Muscle of leg (tissue), 16 donors: ENCODE measurements at places on chromosomes 12 and 14. TPM values are rescaled to one million over a fixed set of nuclear protein-coding genes. Genes with fewer than 3 reads are reported as not detected.

CLEC4C gene
- not detected for total RNA-seq

DNA sequence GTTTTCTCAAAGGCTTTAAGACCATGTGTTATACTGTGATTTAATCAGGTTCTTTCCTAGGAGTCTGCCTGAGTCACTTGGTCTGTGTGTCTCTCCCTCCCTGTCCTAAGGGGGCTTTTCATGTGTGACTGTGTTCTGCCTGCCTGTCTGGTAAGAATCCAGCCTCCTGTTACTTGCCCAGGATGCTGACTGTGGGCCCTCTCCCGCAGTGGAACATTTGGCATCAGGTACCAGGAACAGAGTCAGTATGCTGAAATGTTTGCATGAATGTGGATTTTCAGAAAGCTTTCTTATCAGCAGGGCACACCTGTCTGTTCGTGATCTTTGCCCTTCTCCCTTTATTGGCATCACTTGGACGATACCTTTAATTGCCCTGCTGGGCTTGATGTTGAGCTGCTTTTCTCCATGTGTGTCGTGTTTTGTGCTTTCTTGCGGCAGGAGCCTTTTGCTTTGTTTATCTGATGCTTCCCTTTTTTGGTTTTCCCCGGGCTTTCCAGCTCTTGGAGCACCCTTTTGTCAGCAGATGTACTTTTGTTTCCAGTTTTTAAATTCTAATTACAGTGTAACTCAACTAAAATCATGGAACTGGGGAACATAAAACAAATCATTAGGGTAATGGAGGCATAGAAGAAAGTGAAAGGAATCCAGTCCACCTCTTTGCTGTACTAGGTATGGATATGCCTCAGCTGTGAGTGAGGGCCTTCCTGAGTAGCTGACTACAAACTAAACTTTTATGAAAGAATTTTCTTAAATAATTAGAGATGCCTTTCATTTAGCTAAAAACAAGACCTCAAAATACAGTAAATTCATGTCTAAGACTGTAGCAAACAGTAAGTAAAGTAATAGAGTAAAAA lies 72.5 kb downstream of the TRAF3 start:
- H3K27me3 ChIP-seq = no peaks in the 10 kb centered on the region
- peak; percentile 44 for DNase-seq
- peaks cover 10% of the 10 kb centered on the region for H3K4me1 ChIP-seq
- H3K27ac ChIP-seq = peak overlapping the region; percentile 69
- no peaks in the 10 kb centered on the region for H3K36me3 ChIP-seq

- no peaks in the 10 kb centered on the region for H3K27me3 ChIP-seq
- peak; percentile 72 for DNase-seq
- H3K27ac ChIP-seq = no peak overlapping the region
- no peak overlapping the region for H3K4me3 ChIP-seq
Observed at GRCh38 chr14:22994762-22995275, 12.5 kb upstream of the AJUBA start.

DNA sequence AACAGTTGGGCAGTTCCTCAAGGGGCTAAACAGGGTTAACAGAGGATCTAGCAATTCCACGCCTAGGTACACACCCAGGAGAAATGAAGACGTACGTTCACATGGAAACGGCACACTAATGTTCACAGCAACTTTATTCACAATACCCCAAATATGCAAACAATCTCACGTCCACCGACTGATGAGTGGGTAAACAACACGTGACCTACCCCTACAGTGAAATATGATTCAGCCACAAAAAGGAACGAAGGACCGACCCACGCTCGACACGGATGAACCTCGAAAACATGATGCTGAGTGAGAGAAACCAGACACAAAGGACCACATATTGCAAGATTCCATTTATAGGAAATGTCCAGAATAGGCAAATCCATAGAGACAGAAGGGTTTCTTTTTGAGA lies 112.7 kb downstream of the NCOR2 start:
- peaks cover 59% of the 10 kb centered on the region for H3K36me3 ChIP-seq
- no peaks in the 10 kb centered on the region for H3K27me3 ChIP-seq
- peaks cover 91% of the 10 kb centered on the region for H3K4me1 ChIP-seq
- H3K27ac ChIP-seq = peak overlapping the region; percentile 89

GRCh38 chr14:89308232-89308959 lies 108.6 kb downstream of the FOXN3 start:
- peak; percentile 49 for DNase-seq
- H3K4me3 ChIP-seq = no peak overlapping the region
- H3K27ac ChIP-seq = no peak overlapping the region
- peaks cover 7% of the 10 kb centered on the region for H3K36me3 ChIP-seq

PRB2 gene
- not detected for total RNA-seq

DNA sequence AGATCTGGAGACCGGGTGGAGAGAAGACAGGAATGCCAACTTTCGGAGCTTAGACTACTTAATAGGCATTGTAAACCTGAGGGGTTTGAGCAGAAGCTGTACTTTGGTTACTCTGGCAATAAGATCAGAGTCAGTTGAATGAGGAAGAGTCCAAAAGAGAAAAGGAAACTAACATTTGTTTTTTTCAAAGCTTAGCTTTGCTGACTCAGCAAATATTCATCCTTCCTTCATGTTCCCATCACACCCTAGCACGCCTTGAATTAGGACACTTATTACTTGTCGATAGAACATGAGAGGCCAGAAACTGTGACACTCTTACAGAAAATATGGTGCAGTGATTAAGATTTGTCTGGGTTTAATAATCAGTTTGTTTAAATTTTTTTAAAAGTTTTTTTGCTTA lies 266.9 kb upstream of the ATP2B1 start:
- H3K27ac ChIP-seq = no peak overlapping the region
- H3K36me3 ChIP-seq = no peaks in the 10 kb centered on the region
- DNase-seq = no peak
- H3K27me3 ChIP-seq = no peaks in the 10 kb centered on the region
- no peak overlapping the region for H3K4me3 ChIP-seq

AJUBA gene
- total RNA-seq = 30.5 TPM

- no peaks in the 10 kb centered on the region for H3K4me1 ChIP-seq
- no peak overlapping the region for H3K4me3 ChIP-seq
- H3K27me3 ChIP-seq = peaks cover 2% of the 10 kb centered on the region
- DNase-seq = no peak
- H3K27ac ChIP-seq = no peak overlapping the region
- peaks cover 21% of the 10 kb centered on the region for H3K36me3 ChIP-seq
Observed at GRCh38 chr14:81371802-81372201, 28.3 kb downstream of the STON2 start.

DNA sequence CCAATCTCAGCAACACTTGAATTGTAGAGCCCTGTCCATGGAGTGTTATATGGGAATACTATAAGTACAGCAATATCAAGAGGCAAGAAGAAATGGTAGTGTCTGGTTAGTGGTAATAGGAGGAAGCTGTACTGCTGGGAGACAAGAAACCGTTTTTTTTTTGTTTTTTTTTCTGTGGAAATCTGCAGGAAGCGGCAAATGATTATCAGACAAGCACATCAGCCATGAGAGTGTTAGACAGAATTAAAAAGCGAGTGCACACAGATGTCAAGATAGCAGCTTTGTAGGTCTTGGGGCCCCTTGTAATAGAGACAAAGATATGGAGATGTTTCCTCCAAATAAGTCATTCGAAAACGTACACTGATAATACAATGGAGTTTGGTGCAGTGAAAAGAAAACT lies 6.7 kb downstream of the TESPA1 start:
- no peaks in the 10 kb centered on the region for H3K27me3 ChIP-seq
- peaks cover 3% of the 10 kb centered on the region for H3K4me1 ChIP-seq
- H3K4me3 ChIP-seq = no peak overlapping the region
- H3K27ac ChIP-seq = no peak overlapping the region
- DNase-seq = no peak
- no peaks in the 10 kb centered on the region for H3K36me3 ChIP-seq

- no peak for DNase-seq
- H3K27me3 ChIP-seq = no peaks in the 10 kb centered on the region
- H3K27ac ChIP-seq = no peak overlapping the region
- H3K4me1 ChIP-seq = no peaks in the 10 kb centered on the region
- H3K4me3 ChIP-seq = no peak overlapping the region
Observed at GRCh38 chr12:51000245-51000644, 25.9 kb downstream of the SLC11A2 start.

DNA sequence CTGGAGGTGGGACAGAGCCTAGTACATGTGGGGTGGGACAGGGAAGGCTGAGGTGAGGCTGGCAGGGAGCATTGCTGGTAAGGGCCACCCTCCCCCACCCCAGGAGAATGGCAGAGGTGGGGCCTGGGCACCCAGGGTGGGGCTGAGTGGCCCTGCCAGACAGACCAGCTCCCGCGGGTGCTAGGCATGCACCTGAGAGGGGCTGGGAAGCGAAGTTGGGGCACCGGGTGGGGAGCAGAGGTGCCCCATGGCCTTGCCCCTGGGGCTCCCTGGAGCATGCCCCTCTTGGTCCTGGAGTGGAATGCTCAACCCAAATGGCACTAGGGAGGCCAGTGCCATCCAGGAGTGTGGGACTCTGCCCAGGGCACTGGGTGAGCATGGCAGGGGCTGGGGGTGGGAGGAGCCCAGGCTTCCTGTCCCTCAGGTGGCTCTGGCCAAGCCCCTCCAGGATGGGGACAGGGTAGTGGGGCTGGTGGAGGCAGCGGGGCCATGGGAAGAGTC lies 1.3 kb downstream of the TNFAIP2 start:
- H3K27ac ChIP-seq = no peak overlapping the region
- DNase-seq = no peak
- H3K4me1 ChIP-seq = peaks cover 88% of the 10 kb centered on the region
- H3K27me3 ChIP-seq = peaks cover 34% of the 10 kb centered on the region

NR1H4 gene
- total RNA-seq = 0.04 TPM

DNA sequence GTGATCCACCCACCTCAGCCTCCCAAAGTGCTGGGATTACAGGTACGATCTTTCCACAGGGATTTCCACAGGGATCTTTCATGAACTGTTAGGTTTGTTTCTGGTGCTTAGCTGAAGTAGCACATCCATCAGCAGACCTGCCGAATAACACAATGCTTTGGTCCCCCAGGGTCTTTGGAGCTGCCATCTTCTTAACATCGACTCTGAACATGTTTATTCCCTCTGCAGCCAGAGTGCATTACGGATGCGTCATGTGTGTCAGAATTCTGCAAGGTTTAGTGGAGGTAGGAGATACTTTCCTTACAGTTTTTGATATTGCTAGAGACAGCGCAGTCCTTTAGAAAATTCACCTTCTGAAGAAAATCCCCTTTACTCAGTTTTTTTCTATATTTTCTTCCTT lies 36.3 kb downstream of the SLC17A8 start:
- H3K27ac ChIP-seq = no peak overlapping the region
- no peak overlapping the region for H3K4me3 ChIP-seq
- DNase-seq = no peak
- H3K27me3 ChIP-seq = no peaks in the 10 kb centered on the region
- no peaks in the 10 kb centered on the region for H3K36me3 ChIP-seq

DNA sequence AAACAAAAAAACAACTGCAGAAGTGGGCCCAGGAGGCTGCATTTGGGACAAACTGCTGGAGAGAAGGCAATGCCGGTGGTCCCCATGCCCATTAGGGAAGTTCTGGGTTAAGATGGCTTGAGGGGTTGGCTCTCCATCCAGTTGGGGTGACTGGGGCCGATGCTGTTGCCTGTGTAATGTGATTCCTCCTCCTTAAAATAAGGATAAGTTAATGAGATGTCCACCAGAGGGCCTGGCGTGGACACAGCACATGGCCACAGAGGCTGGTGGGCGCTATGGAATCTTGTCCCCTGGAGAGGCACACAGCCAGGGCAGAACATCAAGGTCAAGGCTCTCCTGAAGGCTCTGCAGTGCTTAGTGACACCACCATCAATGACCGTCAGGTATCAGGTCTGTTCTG lies 1.0 kb upstream of the TESC start:
- peaks cover 75% of the 10 kb centered on the region for H3K27me3 ChIP-seq
- H3K36me3 ChIP-seq = no peaks in the 10 kb centered on the region
- DNase-seq = no peak
- peaks cover 13% of the 10 kb centered on the region for H3K4me1 ChIP-seq
